ENCODE measurements at places on chromosomes 5 and 9.

GRCh38 chr5:174610968-174611367, 113.4 kb upstream of the MSX2 start:
- no peak for DNase-seq

DNA sequence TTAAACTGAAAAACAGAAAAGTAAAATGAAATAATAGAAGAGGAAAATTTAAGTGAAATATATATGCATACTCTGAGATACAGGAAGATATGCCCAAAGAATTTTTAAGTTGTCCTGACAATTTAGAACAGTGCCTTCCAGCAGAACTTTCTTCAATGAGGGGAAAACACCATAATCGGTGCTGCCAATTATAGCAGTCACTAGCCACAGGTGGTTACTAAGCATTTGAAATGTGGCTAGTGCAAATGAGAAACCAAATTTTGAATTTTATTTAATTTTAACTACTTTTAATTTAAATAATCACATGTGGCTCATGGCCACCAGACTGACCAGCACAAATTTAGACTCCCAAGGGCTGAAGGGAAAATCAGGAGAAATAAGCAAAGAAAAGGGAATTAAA, 410.6 kb downstream of the RAB3C start:
- DNase-seq, result no peak

GRCh38 chr5:65326922-65327321, 154.8 kb downstream of the ADAMTS6 start:
- no peak for DNase-seq

GRCh38 chr5:160354666-160355065, 15.8 kb downstream of the C1QTNF2 start:
- DNase-seq, result no peak

DNA sequence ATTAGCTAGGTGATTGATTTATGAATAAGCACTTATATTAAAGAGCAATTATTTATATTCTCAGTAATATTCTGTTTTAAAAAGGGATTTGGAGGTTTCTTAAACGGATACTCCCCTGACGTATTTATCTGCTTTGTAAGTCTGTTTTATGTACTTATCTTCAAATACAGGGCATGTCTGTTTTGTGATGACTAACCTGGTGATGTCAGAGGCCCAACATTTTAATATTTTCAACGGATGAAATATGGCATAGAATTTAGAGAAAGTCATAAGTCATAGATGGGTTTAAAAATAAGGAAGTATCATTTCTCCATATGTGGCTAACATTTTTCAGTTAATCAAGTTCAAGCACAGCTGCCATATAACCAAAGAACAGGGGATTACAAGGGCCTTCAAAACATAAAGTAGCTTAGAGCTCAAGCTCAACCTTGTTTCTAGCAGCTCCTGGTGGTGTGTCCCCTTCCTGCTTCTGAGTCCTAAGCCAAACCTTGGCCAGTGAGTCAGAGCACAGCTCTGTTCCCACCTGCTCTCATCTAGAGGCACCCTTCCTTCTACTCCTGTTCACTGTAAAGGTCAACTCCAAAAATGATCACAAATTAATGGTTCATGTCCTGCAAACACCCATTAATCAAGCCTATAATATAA, 131.4 kb downstream of the OXCT1 start:
- no peak for DNase-seq

DNA sequence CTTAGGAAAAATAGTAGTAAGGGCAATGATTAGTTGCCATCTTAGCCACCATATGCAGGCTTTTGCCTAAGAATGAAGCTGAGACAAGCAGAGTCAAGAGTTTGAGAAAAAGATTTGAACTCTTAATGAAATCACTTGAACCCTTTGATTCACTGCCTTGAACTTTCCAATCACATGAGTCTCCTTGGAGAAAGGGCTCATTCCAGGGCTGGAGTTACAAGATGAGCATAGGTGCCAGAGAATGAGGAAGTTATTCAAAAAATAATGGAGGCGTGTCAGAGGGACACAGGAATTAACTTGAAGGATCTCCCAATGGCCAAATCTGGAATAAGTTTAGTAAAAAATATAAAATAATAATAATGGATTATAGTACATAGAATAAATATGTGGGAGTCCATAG, 35.3 kb downstream of the MAT2B start:
- no peak for DNase-seq

DNA sequence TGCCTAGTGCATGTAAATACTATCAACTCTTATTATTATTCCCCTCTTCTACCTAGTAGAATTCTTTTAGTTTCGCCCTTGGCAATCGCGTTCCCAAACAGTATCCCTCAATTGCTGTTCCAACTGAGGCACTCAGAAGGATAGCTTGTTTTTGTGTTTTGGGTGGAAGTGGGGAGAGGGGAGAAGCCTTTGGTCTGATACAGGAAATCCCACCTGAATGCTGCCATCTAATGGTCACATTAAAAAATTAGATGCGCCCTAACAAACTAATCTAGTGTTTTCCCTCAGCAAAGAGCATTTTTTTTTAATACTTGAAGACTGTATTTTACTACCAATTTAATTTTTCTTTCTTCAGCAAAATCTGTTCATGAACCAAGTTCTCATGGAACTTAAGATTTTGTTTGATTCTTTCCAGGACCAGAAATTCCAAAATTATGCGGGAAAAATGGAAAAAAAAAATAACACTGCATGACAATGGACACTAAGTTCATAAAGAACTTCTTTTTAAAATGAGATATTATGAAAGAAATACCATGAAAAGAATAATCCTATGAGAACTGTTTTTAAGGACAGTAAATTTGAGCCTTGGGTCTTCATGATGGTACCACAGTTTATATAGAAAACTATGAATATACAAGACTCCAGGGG, 22.2 kb upstream of the GLDC start:
- DNase-seq, result no peak

Data from effector CD4-positive, alpha-beta T cell (primary cell).